NCI-H1694 (cell line): ENCODE measurements at places on chromosomes 16 and 17.
A peak's percentile ranks its signal among the peaks of the same experiment; 100 is the strongest.

DNA sequence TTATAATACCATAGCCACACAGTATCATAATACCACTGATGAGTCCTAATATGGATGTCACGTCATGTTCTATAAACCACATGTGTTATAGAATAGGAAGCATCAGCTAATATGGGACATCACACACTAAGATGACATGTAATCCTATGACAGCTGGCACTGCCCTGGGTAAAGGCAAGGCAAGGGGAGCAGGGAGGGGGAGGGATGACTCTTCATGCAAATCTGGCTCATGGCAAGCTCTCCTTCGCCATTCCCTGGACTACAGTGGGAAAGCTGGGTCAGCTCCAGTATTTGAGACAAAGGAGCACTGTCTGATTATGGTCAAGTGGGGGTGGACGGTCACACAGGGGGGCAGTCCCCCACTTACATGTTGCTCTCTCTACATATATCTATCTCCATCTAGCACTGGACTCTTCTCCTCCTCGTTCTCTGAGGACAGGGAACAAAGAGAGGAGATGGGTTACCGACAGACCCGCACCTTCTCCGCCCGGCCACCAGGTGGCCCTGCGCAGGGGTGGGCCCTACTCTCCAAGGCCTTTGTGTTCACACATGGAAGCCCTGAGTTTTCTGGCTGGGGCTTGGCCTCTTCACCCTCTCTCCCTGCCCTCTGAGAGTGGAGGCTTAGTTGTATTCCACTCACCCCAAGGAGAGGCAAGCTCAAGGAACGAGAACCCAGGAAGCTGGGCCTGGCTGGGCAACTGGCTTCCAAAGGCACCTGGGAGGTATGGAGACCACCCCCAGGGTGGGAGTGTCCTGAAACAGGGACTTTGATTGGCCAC is 23.4 kb upstream of the MPO start:
- DNase-seq, result peak; percentile 78

GRCh38 chr16:30075503-30076275 is at the start of gene PPP4C:
Gene PPP4C, plus strand, starts transcription at chr16:30075994. Its CDS starts 384 bp downstream, at chr16:30076378.
- peak; percentile 49 for DNase-seq

DNA sequence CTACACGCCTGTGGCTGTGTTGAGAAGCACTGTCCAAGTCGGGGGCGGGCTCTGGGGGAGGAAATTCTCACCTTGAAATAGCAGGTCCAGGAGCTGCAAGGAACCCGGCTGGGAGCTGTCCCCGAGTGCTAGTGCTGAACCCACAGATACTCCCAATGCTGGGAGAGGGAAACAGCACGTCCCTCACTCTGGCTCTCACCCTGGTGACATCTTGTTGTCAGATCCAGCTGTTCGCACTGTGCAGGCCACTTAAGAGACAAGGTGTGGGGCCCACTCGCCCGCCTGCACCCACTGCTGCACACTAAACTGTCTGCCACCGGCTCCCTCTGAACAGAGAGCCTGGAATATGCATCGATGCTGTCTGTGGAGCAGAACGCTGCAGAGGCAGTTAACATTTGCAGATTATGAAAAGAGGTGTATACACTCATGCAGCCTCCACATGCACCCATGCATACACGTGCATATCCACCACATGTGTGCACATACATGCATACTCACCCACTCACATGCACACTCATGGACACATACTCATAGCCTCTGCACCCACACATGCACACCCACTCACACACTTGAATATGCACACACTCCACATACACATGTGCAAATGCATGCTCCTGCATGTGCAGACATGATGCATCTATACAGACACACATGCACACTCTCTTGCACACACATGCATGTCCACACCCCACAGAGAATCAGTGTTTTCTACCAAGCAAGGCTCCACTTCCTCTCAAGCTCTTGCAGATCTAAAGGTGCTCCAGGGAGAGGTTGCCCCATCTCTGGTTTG is 42.0 kb downstream of the MGAT5B start:
- DNase-seq, result no peak

DNA sequence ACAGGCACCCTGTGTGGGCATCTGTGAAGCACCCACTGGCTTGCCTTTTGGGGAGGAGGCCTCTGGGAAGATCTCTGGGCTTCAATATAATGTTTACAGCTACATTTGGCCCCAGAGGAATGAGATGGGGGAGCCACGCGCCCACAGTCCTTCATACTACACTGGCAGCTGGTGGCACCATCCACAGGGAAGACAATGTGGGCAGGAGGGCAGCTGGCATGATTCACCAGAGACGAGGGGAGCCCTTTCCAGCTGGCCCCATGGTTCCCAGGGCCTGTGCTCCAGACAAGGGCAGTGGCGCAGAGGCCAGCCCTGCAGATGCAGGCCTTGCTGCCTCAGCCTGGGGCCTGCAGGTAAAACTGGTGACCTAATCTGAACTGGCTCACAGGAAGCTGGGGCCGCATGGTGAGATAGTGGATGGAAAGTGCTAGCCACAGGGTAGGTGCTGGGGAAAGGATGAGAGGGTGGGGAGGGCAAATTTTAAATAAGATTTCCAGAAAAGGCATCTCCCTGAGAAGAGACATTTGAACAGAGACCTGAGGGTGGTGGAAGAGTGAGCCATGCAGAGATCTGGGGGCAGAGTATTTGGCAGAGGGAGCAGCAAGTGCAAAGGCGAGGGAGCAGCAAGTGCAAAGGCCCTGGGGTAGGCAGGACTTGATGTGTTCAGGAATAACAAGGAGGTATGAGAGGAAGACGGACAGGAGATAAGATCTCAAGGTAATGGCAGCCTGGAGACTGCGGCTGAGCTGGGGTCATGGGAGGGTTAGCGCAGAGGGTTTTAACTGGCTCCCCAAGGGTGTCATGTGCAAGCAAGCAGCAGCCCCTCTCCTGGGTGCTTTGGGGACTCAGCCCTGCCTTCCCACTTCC is 12.1 kb upstream of the KCNJ12 start:
- no peak for DNase-seq

GRCh38 chr17:79028496-79029326 is 4.7 kb downstream of the C1QTNF1 start:
- no peak for DNase-seq

- DNase-seq, result no peak
Observed at GRCh38 chr16:69469807-69470561, 45.6 kb downstream of the CYB5B start.

DNA sequence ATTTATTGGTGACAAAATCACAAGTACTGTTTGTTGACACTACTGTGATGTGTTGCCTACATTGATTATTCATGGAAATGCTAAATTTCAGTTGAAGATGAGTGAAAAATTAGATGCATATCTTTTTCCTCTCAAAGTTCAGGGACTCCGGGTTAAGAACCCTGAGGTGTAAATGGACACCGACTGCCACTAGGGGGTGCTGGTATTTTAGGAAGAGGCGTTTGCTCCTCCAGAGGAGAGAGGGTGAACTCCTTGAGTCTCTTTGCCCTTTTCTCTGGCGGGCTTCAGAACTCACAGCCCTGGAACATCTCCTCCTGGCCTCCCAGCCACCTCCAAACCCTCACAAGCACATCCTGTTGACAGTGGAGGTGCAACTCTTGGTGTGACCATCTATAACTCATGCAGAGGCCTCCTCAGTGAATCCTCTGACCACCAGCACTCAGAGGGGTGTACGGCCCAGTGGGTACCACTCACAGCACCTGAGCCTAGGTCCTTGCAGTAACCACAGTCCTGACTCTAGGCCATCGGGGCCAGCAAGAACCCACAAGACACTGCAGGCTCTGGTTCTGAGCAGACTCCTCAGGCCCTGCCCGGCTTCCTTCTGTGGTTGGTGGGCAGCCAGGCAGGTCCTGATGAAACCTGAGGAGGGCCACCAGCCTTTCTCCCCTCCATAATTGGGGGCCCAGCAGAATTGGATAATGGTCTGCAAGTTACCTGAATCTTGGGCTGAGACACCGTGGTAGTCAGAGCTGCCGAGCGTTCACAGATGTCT is 26.2 kb upstream of the PIK3R5 start:
- peak; percentile 66 for DNase-seq

DNA sequence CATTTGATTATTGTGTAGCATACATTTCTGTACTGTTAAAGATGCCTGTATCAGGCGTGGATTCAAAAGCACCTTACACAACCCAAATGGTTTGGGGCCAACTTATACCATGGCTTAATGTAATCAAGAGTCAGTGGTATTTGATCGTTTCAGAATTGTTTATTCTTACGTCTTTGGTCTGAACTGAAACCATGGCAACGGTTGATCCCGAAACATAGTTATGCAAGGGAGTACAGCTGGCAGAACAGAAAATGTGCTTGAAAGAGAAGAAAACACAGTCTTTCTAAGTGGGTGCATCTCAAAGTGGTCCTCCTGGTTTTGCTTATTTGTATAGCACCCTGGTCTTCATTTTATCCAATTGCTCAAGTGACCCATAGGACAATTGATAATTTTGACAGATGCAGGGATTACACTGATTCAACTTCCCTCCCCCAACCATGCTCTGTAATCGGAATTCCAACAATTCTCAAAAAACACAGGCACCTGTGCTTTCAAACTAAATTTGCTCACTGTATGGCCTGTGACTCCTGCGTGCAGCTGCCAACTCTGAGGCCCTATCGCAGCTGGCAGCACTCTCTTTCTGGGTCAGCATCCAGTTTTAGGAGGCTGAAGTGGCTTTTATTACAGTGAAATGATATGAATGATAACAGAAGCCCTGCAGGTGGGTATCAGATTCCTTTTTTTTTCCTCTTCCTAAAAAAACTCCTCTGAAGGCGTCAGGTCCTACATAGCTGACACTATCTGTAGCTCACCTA is 77.0 kb upstream of the AXIN2 start:
- DNase-seq, result no peak

DNA sequence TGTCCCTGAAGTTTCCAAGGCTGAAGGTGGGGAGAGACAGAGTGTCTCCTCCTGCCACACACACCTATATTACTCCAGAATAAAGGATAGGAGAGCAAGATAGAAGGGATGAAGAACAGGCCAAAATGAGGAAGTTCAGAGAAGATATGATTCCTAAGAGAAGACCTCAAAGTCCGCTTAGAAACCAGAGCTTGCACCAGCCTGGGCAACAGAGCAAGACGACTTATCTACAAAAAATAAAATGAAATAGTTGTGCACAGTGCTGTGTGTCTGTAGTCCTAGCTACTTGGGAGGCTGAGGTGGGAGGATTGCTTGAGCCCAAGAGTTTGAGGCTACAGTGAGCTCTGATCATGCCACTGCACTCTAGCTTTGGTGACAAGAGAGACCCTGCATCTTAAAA is 128.2 kb downstream of the HS3ST3B1 start:
- DNase-seq, result no peak

- DNase-seq, result no peak
Observed at GRCh38 chr17:30513346-30513745, 36.1 kb downstream of the GOSR1 start.

- DNase-seq, result no peak
Observed at GRCh38 chr17:20098314-20098713, 89.2 kb downstream of the SPECC1 start.
